Colonic mucosa (tissue), 4 donors: ENCODE measurements at places on chromosomes 6 and 20. TPM values are rescaled to one million over a fixed set of nuclear protein-coding genes. Genes with fewer than 3 reads are reported as not detected.

DNA sequence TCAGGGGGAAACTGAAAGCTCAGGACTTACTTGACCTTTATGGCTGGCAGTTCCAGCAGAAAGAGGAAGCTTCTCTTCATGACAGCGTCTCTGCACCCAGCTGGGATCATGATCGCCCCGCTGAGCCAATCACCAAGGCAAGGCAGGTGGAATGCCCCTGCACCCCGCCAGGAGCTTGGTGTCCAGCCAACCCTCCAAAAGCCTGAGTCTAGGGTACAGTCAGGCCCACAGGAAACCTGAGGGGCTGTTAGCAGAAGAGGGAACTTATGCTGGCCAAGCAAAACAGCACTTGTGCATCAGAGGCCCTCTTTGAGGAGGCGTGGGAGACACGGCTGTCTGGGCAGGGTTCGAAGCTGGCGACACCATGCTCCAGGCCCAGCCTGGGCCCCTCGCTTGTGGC is 188.3 kb upstream of the GMDS start:
- H3K27me3 ChIP-seq: no peaks in the 10 kb centered on the region
- H3K36me3 ChIP-seq: no peaks in the 10 kb centered on the region
- DNase-seq: no peak
- no peak overlapping the region for H3K27ac ChIP-seq
- no peak overlapping the region for H3K4me3 ChIP-seq

- no peaks in the 10 kb centered on the region for H3K27me3 ChIP-seq
- no peak overlapping the region for H3K27ac ChIP-seq
- H3K36me3 ChIP-seq: peaks cover 6% of the 10 kb centered on the region
- no peaks in the 10 kb centered on the region for H3K4me1 ChIP-seq
- DNase-seq: no peak
Measured at GRCh38 chr20:36499211-36499610, 42.1 kb upstream of the MYL9 start.

- peak overlapping the region; percentile 8 for H3K27ac ChIP-seq
- no peak overlapping the region for H3K4me3 ChIP-seq
- no peaks in the 10 kb centered on the region for H3K27me3 ChIP-seq
- H3K4me1 ChIP-seq: no peaks in the 10 kb centered on the region
- DNase-seq: peak; percentile 19
- H3K36me3 ChIP-seq: no peaks in the 10 kb centered on the region
Measured at GRCh38 chr6:106702451-106703110, 73.2 kb downstream of the QRSL1 start.

GRCh38 chr20:50426866-50427718 is 83.1 kb upstream of the PTPN1 start:
- no peak overlapping the region for H3K27ac ChIP-seq
- no peak for DNase-seq
- no peaks in the 10 kb centered on the region for H3K4me1 ChIP-seq
- H3K36me3 ChIP-seq: no peaks in the 10 kb centered on the region
- no peaks in the 10 kb centered on the region for H3K27me3 ChIP-seq

DNA sequence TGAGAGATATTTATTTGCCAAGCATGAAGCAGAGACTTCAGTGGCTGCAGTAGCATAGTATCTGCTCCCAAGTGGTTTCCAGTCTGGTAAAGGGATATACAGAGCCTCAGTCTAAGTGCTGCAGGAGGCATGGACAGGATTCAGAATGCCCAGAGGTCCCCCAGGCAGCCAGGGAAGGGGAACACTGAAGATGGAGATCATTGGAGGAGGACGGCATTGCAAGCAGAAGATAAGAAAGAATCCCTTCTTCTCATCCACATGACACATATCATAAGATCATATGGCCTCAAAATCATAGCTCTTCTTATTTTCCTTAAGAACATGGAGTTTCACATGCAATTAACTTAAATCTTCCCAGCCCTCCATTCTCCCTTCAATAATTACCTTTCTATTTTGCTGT is 136.1 kb downstream of the KCNQ5 start:
- no peak for DNase-seq
- no peaks in the 10 kb centered on the region for H3K27me3 ChIP-seq
- H3K4me3 ChIP-seq: no peak overlapping the region
- H3K27ac ChIP-seq: no peak overlapping the region

DNA sequence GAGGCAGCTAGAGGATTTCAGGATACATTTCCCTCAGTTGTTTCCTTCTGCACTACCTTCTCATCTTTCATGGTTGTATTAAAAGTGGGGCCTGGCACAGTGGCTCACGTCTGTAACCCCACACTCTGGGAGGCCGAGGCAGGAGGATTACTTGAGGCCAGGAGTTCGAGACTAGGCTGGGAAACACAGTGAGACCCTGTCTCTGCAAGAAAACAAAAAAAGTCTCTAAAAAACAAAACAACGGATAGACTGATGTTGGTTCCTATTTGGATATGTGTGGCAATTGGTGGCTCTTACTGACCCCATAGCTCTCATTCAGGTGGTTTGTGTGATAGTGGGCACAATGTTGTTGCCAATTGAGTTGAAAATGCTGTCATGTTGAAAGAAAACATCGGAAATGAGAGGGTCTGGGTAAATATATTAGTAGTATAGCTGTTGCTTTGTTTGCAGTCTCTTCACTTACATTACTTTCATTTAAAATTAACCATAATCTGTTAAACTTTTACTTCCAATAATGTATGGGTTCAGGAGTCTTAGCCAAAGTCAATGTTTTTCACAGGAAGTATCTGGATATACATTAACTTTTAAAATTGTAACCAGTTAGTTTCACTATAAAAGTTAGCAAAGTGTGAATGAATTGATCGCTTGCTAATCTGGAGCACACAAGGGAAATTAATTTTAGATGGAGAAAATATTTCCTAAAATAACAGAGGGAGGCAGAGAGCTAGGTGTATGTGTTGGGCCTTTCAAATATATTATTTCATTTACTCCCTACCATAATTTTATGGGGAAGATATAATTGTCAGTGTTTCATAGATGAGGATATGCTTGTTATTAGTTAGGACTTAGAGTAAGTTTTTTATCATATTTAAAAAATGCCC is 31.1 kb downstream of the UTRN start:
- H3K4me3 ChIP-seq: no peak overlapping the region
- no peaks in the 10 kb centered on the region for H3K36me3 ChIP-seq
- DNase-seq: no peak
- H3K4me1 ChIP-seq: no peaks in the 10 kb centered on the region

DNA sequence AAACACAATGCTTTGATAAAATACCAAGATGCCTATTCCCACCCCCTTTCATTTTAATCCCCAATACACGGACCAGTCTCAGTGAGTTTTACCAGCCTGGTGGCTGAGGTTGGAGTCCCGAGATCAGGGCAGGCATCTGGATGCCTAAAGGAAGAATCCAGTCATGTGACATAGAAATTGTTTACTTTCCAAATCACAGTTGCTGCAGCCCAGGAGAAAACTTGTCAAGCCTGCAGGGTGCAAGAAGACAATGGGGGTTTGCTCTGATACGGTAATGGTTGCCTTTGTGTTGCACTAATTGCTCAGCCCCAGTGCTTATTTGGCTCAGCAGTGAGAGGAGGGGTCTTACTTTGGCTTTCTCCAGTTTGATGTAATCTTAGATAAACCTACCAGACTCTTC is 308.5 kb upstream of the POU3F2 start:
- no peaks in the 10 kb centered on the region for H3K36me3 ChIP-seq
- H3K27me3 ChIP-seq: no peaks in the 10 kb centered on the region
- H3K27ac ChIP-seq: no peak overlapping the region
- no peak overlapping the region for H3K4me3 ChIP-seq
- no peak for DNase-seq

- DNase-seq: no peak
- no peaks in the 10 kb centered on the region for H3K36me3 ChIP-seq
- H3K27ac ChIP-seq: no peak overlapping the region
Measured at GRCh38 chr6:133377219-133377618, 136.1 kb downstream of the EYA4 start.

- H3K4me1 ChIP-seq: peaks cover 13% of the 10 kb centered on the region
- no peak for DNase-seq
- peaks cover 4% of the 10 kb centered on the region for H3K36me3 ChIP-seq
Measured at GRCh38 chr6:33279971-33280511, 3.1 kb downstream of the B3GALT4 start.

- H3K36me3 ChIP-seq: no peaks in the 10 kb centered on the region
- no peak for DNase-seq
- no peaks in the 10 kb centered on the region for H3K27me3 ChIP-seq
- H3K27ac ChIP-seq: no peak overlapping the region
- H3K4me3 ChIP-seq: no peak overlapping the region
Measured at GRCh38 chr6:2247664-2248063, 2.3 kb upstream of the GMDS start.

- H3K36me3 ChIP-seq: no peaks in the 10 kb centered on the region
- no peak overlapping the region for H3K4me3 ChIP-seq
- H3K27ac ChIP-seq: no peak overlapping the region
- DNase-seq: no peak
Measured at GRCh38 chr6:148779142-148779562, 32.3 kb downstream of the UST start.

DNA sequence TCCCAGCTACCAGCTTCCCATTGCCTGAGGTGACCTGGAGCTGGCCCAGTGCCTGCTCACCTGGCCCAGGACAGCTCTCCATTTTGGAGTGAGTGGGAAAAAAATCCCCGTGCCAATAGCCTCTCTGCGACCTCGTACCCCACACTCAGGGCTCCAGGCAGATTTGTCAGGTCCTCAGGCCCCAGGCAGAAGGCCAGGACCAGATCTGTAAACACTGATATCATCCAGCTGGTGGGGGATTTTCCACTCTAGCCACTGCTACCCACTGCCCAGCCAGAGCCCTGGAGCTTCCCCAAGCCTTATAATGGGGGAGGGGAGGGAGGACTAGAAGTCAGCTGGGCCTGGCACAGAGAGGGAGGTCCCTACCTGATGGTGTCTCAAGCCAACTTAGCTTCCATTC is 1.3 kb upstream of the PGC start:
- DNase-seq: no peak
- no peak overlapping the region for H3K27ac ChIP-seq
- H3K4me1 ChIP-seq: no peaks in the 10 kb centered on the region
- H3K36me3 ChIP-seq: no peaks in the 10 kb centered on the region

- H3K4me3 ChIP-seq: no peak overlapping the region
- no peak overlapping the region for H3K27ac ChIP-seq
- no peaks in the 10 kb centered on the region for H3K27me3 ChIP-seq
- no peaks in the 10 kb centered on the region for H3K4me1 ChIP-seq
- DNase-seq: peak; percentile 7
Measured at GRCh38 chr20:1341561-1342265, 12.8 kb upstream of the SDCBP2 start.

GRCh38 chr6:139909992-139910391 is 535.5 kb upstream of the CITED2 start:
- no peaks in the 10 kb centered on the region for H3K27me3 ChIP-seq
- no peak overlapping the region for H3K4me3 ChIP-seq
- no peaks in the 10 kb centered on the region for H3K36me3 ChIP-seq
- no peaks in the 10 kb centered on the region for H3K4me1 ChIP-seq

DNA sequence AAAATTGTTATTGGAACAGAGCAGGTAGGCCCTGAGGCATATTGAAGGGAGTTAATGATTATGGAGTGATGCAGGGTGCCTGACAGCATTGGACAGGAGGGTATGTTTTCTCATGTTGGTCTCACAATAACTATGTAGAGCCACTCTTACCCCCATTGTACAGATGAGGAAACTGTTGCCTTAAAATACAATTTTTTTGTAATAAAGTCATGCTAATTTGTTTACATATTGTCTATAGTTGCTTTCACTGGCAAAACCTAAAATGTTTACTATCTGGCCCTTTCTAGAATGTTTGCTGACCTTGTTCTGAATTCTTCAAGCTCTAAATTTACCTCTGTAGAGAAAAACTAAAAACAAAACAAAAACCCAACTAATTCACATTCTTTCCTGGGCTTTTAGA is 5.7 kb downstream of the ACOT8 start:
- H3K36me3 ChIP-seq: no peaks in the 10 kb centered on the region
- no peak for DNase-seq
- H3K27me3 ChIP-seq: no peaks in the 10 kb centered on the region
- H3K4me3 ChIP-seq: no peak overlapping the region

DNA sequence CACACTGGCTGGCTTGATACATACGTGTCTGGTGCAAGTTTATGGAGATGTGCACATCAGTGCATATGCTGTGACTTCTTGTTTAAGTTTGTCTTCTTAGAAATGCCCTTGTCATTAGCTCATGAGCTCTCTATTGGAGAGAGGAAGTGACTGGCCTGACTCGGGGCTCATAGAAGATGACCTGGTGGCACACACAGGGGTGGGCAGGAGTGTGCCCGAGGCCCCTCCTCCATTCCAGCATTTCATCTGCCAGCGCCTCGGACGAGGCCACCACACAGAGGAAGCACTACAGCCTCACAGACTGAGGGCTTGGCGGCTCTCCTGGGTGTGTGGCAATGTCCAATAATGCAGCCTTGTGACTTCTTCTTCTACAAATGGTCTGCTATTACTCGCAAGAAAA is 109.7 kb downstream of the FAM120B start:
- H3K27me3 ChIP-seq: no peaks in the 10 kb centered on the region
- no peak overlapping the region for H3K27ac ChIP-seq
- H3K4me1 ChIP-seq: no peaks in the 10 kb centered on the region

DNA sequence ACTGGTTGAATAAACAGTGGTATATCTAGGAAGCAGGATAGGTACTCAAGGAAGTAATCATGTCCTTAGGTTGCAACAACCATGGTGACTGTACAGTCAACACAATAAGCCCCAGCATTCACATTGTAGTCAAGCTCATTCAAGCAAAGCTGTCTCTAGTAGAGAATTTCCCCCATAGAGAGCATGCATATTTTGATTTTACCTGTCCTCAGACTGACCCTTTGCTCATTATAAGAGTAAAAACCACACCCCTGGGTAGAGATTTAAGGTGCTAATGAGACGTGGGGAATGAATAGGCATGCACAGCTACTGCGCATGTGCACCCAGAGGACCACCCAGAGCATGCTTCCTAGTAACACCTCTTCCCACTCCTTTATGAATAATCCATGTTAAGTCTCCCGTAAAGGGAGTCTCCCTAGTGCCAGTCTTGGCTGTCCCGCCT is 6.1 kb upstream of the RNF8 start:
- H3K27me3 ChIP-seq: no peaks in the 10 kb centered on the region
- H3K27ac ChIP-seq: no peak overlapping the region
- DNase-seq: no peak
- no peak overlapping the region for H3K4me3 ChIP-seq
- no peaks in the 10 kb centered on the region for H3K36me3 ChIP-seq

Gene MCCD1
- not detected for total RNA-seq

Gene C6orf58
- total RNA-seq: not detected

Gene SLC16A10
- total RNA-seq: 7.3 TPM

Gene CD109
- 4.5 TPM for total RNA-seq

Gene PDYN
- not detected for total RNA-seq

Gene SLC23A2
- 4.6 TPM for total RNA-seq

Gene MEP1A
- total RNA-seq: 207 TPM

Gene RING1
- total RNA-seq: 24.8 TPM
